ENCODE measurements at places on chromosomes 7 and 10.

- DNase-seq, result no peak
These were observed 159.3 kb downstream of the MGMT start for GRCh38 chr10:129626309-129626708.

- DNase-seq, result no peak
These were observed 2.6 kb upstream of the ACTR3C start for GRCh38 chr7:150325901-150326300.

GRCh38 chr7:9407816-9408215, 974.4 kb downstream of the NXPH1 start:
- DNase-seq, result no peak

- no peak for DNase-seq
These were observed 58.1 kb downstream of the SHH start for GRCh38 chr7:155754165-155754564.

DNA sequence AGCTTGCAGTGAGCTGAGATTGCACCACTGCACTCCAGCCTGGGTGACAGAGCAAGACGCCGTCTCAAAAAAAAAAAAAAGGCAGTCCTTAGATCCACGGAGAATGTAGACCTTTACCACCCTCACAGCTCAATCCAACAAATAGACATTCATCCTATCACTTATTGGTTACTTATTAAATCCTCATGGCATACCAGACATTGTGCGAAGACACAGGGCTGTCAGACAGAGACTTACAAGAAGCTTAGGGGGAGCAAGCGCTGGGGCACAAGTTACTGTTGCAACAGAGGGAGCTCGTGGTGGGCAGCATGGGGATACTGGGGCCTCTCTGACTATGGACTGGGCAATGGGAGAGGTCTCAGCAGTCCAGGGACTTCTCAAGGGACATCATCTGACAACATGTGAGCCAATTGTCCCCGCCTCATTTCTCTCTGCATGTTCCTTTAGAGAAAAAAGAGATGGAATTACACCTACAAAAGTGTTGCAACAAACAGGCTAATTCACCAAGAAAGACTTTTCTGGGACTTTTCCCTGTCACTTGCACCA, 82.8 kb upstream of the TNS3 start:
- no peak for DNase-seq

DNA sequence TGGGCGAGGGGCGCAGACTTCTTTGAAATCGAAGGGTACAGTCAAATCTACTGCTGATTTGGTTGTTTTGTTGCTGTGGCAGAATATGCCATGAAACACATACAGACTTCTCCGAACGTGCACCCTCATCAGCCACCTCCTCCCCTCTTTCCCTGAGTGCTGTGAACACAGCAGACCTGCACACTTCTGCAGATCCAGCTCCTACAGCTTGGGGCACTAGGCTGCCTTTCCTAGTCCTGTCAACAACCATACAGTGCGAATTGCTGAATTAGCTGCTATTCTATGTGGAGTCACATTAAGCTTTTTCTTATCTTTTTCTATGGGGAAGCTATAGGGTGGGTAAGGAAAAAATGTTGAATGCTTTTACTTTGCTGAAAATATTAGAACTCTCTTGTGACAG, 57.5 kb downstream of the COL17A1 start:
- no peak for DNase-seq

DNA sequence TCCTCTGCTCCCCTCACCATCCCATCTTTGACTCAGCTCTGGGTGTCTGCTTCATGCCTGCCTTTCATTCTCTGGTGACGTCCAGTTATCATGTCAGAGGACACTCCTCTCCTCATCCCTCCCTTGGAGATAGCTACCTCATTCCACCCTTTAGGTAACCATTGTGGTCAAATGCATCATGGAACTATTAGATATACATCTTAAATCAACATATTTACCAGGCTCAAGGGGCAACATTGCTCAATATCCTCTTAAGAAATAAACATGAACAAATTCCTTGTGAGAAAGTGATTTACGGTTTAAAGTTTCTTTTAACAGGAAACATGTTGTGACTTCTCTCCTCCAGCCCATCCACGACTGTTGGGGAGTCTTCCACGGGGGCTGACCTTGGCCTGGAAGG, 511.6 kb upstream of the IGFBP3 start:
- DNase-seq, result no peak

GRCh38 chr7:105638334-105638733, 57.0 kb upstream of the EFCAB10 start:
- no peak for DNase-seq

DNA sequence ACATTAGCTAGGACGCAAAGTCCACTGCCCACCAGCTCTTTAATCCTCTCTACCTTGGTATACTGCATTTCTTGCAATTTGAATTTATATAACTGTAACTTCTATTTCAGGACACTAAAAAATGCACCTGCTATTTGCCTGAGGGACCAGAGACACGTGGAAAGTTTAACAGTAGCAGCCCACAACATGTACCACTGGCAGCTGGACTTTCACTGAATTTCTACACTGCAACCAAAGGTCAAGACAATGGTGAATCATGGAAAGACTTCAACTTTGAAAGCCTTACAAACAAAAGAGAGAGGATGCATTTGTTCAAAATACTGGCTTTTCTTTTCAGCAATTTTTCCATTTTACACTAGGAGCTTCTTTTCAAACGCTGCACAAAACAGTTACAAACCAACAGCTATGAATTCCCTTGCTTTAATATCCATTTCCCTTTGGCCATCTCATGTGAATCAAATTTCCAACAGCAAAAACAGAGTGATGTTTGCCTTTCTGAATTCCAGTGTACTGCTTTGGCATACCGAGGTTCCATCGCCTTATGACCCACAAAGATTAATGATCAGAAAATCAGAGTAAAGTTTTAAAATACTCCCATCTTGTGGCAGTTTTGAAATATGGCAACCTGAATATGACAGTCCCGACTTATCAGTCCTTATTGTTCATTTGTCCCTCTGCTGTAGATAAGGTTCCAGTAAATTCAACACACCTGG, 29.9 kb upstream of the HNRNPH3 start:
- DNase-seq, result no peak

DNA sequence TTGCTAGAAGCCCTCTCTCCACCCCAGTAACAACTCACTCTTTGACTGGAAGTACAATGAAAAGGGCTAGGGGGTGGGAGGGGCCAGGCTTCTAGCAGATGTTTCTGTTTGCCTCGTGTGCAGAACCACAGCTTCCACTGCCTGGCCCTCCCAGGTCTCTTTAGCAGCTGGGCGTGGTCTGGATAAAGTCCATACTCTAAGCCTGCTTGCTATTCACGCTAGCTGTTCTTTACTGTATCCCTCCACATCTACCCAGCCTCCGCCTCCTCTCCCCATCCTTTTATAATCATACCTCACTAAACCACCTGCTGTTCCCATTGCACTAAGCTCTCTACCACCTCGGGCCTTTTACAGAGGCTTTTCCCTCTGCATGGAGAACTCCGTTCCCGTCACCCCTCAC, 288.8 kb downstream of the CAMK1D start:
- DNase-seq, result no peak

DNA sequence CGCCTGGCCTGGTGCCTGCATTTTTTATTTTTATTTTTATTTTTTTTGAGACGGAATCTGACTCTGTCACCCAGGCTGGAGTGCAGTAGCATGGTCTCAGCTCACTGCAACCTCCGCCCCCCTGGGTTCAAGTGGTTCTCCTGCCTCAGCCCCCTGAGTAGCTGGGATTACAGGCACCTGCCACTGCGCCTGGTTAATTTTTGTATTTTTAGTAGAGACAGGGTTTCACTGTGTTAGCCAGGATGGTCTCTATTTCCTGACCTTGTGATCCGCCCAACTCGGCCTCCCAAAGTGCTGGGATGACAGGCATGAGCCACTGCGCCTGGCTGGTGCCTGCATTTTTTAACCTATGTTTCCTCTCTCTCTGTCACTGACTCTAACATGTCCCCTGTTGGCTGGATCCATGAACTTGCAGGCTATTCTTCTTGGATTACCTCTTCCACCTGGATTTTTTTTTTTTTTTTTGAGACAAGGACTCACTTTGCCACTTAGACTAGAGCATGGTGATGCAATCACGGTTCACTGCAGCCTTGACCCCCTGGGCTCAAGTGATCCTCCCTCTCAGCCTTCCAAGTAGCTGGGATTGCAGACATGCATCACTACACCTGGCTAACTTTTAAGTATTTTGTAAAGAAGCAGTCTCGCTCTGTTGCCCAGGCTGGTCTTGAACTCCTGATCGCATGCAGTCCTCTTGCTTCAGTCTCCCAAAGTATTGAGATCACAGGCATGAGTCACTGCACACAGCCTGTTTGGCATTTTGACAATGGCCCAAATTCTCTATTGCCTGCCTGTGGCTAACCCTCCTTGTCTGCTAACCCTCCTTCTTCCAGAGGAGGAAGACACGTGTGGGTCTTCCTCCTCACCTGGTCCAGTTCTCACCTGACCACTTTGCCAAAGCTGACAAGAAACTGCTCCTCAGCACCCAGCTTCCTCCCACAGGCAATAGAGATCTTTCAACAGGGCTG, 23.0 kb upstream of the PRPF18 start:
- DNase-seq, result no peak

DNA sequence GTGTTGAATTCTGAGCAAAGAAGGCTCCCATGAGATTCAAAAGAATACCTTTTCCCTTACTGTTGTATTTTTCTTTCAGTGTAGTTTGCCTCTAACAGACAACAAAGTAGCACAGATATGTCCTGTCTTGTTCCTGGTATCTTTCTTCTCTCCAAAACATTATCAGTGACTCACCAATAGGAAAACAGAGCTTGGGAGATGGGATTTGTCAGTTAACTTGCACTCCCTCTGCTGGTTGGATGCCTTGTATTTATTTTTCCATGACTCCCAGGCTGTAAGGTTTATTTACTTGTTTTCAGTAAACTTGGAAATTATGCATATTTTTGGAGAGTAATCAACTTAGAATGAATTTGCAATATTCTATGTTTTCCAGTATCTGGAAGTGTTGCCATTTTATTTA, 129.7 kb downstream of the SAMD9 start:
- no peak for DNase-seq

DNA sequence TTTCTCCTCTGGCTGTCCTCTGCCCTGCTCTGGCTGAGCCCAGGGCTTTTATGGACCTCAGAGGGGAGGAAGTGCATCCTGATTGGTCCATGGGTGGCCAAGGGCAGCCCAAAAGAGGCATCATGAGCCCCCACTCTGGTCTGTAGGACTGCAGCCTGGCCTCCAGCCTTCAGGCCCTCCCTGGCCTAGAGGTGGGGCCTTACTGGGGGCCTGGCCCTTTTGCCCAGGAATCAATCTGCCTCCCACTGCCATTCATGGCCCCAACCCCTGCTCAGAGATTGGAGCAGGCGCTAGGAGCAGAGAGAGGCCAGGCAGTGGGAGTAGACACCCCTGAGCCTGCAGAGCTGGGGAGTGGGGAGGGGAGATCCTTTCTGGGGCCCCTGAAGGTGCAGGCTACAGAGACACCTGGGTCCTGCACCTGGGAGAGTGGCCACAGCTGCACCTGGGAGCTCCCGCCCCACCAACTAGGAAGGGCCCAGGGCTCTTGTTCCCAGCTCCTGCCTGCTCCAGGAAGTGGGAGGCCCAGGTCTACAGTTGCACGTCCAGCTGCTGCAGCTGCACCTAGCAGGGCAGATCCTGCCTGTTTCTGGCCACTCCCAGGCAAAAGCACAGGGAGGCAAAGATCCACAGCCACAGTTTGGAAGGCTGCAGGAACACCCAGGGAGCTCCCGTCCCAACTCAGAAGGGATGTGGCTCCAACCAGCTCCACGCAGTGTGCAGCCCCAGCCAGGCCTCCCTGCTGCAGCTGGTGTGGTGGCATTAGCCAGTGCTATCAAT, 6.4 kb upstream of the DYNC2I1 start:
- DNase-seq, result no peak

- no peak for DNase-seq
These were observed 44.0 kb upstream of the HPSE2 start for GRCh38 chr10:99279626-99280111.

DNA sequence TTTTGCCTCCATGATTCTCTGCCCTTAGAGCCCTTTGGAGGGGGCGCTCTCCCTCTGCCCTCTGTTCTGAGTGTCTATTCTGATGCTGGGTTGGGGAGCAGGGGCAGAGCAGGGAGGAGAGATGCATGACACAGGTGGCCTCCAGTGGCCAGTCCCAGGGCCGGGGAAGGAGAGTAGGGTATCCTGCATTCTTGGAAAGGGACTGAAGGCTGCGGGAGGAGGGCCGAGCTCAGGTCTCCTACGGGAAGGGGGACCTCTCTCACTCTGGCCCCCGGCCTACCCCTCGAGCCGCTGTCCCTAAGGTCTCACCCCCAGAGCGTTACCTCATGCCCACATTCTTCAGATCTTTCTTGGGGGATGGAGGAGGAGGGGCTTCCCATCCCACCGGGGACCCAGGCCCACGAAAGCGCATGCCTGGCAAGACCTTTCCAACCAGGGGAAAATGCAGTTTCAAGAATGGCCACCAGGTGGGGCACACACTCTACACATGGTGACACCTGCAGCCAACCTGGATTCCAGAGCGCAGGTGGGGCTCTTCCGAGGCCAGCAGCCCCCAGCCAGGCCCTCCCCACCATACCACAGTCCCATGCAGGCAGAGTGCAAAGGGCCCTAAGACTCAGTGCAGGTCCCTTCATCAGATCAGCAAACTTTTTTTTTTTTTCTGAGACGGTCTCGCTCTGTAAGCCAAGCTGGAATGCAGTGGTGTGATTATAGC, 86.4 kb downstream of the MYL10 start:
- peak; percentile 60 for DNase-seq

DNA sequence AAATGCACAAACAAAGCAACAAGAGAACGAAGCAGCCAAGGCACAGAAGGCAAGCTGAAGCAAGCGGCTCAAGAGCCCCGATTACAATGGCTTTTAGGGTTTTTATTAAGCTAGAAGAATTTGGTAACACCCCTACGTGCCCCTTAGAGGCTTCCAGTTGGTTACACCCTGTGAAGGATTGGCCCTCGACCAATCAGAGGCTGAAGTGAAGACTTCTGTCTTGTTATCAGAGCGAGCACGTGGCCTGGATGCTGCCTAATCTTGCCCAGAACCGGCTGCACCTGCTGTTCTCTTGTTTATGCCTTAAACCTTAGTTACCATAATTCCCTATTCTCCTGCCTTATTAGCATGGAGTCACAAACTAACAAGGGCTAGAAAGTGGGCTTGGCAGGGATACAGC, 21.4 kb downstream of the KCNK18 start:
- no peak for DNase-seq

GRCh38 chr7:132456418-132456817, 119.9 kb downstream of the PLXNA4 start:
- DNase-seq, result no peak

DNA sequence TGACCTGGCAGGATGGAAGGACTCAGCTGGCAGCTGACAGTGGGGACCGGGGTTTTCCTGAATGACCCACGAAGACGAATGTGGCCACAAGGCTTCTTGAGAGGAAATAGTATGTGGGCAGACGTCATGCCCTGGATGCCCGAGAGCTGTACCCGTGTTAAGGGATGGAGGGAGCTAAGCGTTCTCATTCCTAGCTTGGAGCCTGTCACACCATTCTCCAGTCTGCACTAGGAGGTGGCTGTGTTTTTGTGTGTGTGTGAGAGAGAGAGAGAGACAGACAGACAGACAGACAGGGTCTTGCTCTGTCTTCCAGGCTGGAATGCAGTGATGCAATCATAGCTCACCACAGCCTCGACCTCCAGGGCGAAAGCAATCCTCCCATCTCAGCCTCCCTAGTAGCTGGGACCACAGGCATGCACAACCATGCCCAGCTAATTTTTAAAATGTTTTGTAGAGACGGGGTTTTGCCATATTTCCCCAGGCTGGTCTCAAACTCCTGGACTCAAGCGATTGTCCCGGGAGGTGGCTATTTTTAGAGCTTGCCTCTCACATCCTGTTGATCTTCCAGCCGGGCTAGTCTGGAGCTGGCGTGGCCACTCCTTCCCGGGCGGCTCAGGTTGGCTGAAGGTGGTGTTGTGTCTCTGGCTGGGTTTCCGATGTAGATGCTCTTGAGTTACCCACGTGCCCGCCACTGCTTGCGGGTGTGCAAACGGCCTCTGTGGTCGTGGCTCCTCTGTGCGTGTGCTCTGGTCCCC, 2.1 kb downstream of the AMZ1 start:
- no peak for DNase-seq

- no peak for DNase-seq
These were observed 27.1 kb downstream of the LMTK2 start for GRCh38 chr7:98133621-98134303.
